ENCODE measurements at places on chromosomes 12 and 14.

- DNase-seq: no peak
These were observed 34.9 kb upstream of the ZNF740 start for GRCh38 chr12:53145383-53146260.

GRCh38 chr12:115770643-115771042, 506.9 kb downstream of the MED13L start:
- DNase-seq: no peak

- no peak for DNase-seq
These were observed 27.7 kb downstream of the KRT18 start for GRCh38 chr12:52976574-52977071.

GRCh38 chr14:99561864-99562263, 42.1 kb downstream of the CCDC85C start:
- no peak for DNase-seq

- DNase-seq: no peak
These were observed 7.7 kb downstream of the TMED10 start for GRCh38 chr14:75168586-75169335.

DNA sequence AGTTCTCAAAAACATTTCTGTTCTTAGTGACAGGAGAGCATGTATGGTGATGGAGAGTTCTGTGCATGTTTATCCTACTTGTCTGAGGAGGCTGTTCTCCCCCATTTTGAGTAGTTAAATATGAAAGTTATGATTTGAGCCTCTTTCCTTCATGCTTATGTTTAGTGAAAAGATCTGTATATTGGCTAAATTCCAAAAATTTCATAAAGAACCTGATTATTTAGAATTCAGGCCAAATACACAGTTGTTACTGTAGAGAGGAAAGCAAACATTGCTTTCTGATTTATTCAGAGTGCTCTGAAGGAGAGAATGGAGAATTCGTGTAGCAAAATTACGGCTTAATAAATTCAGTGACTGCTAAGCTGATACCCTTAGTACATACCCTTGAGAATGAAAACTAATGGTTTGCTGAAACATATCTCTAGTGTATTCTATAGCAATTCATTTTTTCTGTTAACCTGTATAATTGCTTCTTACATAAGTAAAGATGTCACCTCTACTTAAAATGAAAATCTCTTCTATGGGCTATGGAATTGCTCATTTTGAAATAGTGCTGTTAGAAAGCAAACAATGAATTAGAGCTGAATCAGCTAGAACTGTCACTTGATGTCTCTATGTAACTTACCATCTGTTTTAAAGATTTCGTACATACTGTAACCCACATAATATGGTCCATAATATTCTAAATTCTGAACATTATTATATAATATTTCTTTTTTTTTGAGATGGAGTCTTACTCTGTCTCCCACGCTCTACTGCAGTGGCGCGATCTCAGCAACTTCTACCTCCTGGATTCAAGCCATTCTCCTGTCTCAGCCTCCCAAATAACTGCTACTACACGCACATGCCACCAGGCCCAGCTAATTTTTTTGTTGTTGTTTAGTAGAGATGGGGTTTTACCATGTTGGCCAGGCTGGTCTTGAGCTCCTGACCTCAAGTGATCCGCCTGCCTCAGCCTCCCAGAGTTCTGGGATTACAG, 417.0 kb upstream of the RGS6 start:
- DNase-seq: no peak

GRCh38 chr12:31011746-31012566, 61.7 kb upstream of the DDX11 start:
- DNase-seq: no peak

DNA sequence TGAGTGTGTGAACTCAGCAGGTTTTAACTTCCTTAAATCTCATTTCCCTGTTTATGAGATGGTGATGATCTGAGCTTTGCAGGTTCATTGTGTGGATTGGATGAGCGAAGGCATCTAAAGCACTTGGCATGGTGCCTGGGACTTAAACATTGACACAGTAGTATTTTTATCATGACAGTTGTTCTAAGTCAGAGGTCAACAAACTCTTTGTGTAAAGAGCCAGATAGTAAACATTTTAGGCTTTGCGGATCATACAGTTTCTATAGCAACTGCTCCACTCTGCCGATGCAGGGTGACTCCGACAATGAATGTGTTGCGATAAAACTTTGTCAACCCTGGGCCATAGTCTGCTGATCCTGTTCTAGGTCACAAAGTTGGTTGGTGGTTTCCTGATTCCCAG, 25.2 kb downstream of the SLC24A4 start:
- DNase-seq: no peak

DNA sequence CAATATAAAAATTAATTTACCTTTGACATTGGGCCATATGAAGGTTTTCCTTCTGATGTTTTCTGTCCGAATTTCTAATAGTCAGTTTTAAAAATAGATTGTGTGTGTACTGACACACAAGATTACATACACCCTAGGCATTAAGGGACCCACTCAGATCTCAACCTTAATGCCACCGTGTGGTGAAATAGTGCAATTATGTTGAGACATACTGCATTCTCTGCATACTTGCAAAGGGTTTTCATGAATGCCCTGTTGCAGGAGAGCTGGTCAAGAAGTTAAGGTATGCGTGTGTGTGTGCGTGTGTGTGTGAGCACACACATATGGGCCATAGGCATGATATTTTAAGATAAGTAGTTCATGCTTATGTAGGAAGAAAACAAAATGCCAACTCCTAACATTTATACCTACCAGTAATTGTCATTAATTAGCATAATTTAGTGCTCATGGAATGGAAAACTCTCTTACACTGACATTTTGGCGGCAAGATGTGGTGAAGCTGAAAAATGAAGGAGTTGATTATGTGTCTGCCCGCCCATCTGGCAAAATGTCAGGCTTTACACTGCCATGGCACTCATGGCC, 58.8 kb downstream of the PIK3C2G start:
- DNase-seq: no peak

- DNase-seq: no peak
These were observed 17.7 kb downstream of the PSMC1 start for GRCh38 chr14:90274019-90274418.

GRCh38 chr12:62859321-62859737, 75.6 kb downstream of the PPM1H start:
- DNase-seq: no peak

DNA sequence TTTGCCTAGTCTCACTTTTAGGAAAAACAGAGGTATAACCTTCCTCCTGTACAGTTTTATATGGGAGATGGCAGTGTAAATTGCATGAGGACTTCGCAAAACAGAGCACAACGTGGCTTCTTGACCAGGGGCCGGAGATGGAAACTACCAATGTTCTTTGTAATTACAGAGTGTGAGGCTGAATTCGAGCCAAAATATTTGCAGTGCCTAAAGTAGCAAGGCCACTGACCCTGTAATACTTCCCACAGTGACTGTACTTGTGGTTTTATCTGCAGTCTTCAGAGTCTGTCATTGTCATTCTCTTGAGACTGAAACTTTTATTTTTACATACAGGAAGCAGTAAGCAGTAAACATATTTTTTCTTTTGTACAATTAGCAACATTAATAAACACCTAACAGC, 98.9 kb downstream of the RERG start:
- no peak for DNase-seq

- no peak for DNase-seq
These were observed 111.6 kb downstream of the HECTD4 start for GRCh38 chr12:112270673-112271072.

- DNase-seq: no peak
These were observed 635.5 kb downstream of the KCNH5 start for GRCh38 chr14:62409626-62410300.

GRCh38 chr12:11564984-11565651, 84.4 kb upstream of the ETV6 start:
- DNase-seq: no peak

GRCh38 chr14:104593710-104594136, 10.8 kb downstream of the TMEM179 start:
- DNase-seq: no peak

GRCh38 chr14:92310776-92311375, 12.1 kb upstream of the SLC24A4 start:
- DNase-seq: no peak

DNA sequence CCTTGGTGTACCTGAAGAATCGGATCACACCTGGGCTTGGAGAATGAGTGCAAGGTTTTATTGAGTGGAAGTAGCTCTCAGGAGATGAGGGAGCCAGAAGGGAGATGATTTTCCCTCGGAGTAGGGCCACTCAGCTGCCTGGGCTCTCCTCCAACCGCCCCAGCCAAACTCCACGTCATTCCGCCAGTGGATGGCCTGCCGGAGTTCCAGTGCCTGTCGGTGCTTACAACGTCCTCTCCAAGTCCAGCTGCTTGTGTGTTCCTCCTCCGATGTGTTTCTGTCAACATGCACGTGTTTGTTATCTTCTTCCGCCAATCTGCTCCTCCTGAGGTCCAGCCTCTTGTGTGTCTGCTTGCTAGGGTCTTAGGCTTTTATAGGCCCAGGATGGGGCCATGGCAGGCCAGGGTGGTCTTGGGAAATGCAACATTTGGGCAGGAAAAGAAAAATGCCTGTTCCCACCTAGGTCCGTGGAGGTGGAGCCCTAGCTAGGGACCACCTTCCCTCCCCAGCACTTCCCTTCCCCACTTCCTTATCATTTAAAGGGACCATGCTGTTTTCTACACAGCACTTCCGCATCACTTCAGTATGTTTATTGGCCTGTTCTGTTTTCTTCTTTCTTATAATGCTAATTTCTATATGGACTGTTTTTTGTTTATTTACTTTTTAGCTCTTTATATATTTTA, 343.2 kb downstream of the PDZRN4 start:
- DNase-seq: no peak

DNA sequence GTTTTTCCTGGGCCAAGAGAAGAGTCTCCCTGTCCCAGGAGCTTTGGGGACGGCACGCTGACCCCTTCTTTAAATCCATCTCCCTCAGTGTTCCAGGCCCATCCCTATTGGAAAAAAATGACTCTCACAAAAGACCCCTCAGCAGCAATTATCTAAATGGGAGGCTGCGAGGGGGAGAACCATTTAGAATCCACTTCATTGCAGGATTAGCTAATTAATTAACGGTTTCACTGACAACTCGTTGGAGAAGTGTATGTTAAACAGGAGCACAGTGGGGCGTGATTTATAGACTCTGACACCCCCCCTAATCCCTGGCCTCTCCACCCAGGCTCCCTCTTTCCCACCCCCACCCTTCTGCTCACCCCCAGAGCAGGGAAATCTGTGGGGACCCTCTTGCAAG, 162.8 kb upstream of the LHX5 start:
- no peak for DNase-seq

- no peak for DNase-seq
These were observed 620 bp downstream of the PGAM5 start for GRCh38 chr12:132711080-132711843.

GRCh38 chr12:13587721-13588390, 391.3 kb downstream of the EMP1 start:
- DNase-seq: no peak

- no peak for DNase-seq
These were observed 544.2 kb downstream of the ETNK1 start for GRCh38 chr12:23169012-23169695.

GRCh38 chr12:106245767-106246166, 2.1 kb downstream of the CKAP4 start:
- DNase-seq: no peak

- no peak for DNase-seq
These were observed 6.9 kb downstream of the ATP2A2 start for GRCh38 chr12:110287986-110288385.

DNA sequence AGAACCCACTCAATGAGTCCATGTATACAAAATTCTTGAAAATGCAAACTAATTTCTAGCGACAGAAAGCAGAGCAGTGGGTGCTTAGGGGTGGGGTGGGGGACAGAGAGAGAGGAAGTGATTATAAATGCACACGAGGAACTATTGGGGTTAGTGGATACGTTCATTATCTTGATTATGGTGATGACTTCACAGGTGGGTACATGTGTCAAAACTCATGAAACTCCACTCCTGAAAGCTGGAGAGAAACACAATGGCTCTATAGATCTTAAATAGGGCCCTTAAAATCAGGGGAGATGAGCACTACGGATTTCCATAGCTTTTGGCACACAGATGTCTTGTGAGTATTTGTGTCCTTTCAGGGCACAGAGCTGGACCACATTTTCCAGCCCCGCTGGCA, 59.9 kb downstream of the STON2 start:
- DNase-seq: no peak

GRCh38 chr14:102971836-102972606, 49.6 kb downstream of the AMN start:
- DNase-seq: no peak

DNA sequence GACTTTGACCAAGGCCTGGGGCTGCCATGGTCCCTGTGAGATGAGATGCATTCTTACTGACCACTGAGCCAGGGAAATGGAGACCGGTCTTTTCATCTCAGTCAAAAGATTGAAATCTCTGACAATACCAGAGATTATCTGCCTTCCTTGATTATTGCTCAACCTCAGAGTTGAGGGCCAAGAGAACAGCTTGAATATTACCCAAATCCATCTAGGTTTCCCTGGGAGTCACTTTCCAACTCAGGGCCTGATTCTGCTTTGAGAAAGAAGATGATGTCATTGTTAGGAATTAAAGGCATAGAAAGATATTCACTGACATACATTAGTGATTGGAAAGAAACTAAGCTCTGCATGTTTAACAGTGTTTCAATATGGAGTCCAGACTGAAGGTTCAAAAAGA, 515.9 kb upstream of the TBX3 start:
- DNase-seq: no peak

- no peak for DNase-seq
These were observed 271.2 kb downstream of the PDZRN4 start for GRCh38 chr12:41459111-41459905.

DNA sequence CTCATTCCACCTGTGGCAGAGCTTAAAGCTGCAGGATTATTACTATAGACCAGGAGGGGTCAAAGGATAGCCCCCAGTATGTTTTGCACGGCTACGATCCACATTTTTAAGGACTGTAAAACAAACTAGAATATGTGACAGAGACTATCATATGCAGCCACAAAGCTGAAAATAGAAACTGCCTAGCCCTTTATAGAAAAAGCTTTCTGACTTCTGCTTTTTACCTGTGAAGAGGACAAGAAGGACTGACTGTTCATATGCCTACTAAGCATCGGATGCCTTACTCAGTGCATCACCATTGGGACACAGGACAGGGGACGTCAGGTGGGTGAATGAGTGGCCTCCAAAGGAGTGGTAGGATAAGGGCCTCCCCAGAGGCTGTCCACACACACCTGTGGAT, 29.8 kb downstream of the SPTB start:
- DNase-seq: no peak

Data from CD4-positive, alpha-beta T cell treated with Interleukin-15 for 1 hour (primary cell).